Stimulated activated CD8-positive, alpha-beta memory T cell treated with anti-CD3 and anti-CD28 coated beads, Interleukin-2, amount 100 ng/mL, for 1 hour (primary cell): ENCODE measurements at places on chromosomes 3 and 15.

- no peak for DNase-seq
These were observed 47.3 kb downstream of the PTPRG start for GRCh38 chr3:61608711-61609110.

GRCh38 chr3:58034738-58035523 lies 26.7 kb downstream of the FLNB start:
- DNase-seq, result no peak

GRCh38 chr3:195537995-195538394 lies 5.1 kb downstream of the PPP1R2 start:
- no peak for DNase-seq

- DNase-seq, result no peak
These were observed 484.5 kb downstream of the IGSF11 start for GRCh38 chr3:118550122-118550521.

- DNase-seq, result no peak
These were observed 188.3 kb downstream of the IL5RA start for GRCh38 chr3:2921903-2922302.

DNA sequence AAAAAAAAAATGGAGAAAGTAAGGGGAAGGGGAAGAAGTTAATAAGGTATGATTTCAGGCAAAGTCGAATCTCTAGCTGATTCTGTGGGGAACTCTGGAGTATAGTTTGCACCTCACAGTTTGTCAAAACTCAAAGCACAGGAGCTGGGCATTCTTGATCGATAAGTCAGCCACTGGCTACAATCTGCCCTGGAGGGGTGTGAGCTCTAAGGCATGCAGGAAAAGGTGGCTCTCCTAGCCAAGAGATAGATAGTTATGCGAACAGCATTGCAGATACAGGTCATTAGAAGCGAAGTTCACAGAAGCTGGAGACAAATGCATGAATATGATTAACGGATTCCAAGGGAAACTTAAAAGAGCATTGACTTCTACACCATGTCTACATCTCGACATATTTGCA lies 952.6 kb downstream of the AGBL1 start:
- no peak for DNase-seq
